ENCODE measurements at places on chromosomes 1 and 21. TPM values are rescaled to one million over a fixed set of nuclear protein-coding genes. Genes with fewer than 3 reads are reported as not detected.

CNIH3 gene
- total RNA-seq = 0.72 TPM

BNIPL gene
- 0.07 TPM for total RNA-seq

ANGEL2 gene
- 14.8 TPM for total RNA-seq

NPR1 gene
- 1.4 TPM for total RNA-seq

RHOC gene
- 367 TPM for total RNA-seq

SLAMF7 gene
- 1.1 TPM for total RNA-seq

VPS26C gene
- 32.1 TPM for total RNA-seq

TNNI3K gene
- not detected for total RNA-seq

AMPD1 gene
- total RNA-seq = not detected

TRIM46 gene
- 1.8 TPM for total RNA-seq

TAL1 gene
- not detected for total RNA-seq

DCST1 gene
- total RNA-seq = not detected

RYR2 gene
- total RNA-seq = 0.13 TPM

CHODL gene
- not detected for total RNA-seq

CENPF gene
- 87.6 TPM for total RNA-seq

HTR6 gene
- total RNA-seq = 0.18 TPM

NTRK1 gene
- total RNA-seq = not detected

CATSPERE gene
- total RNA-seq = 0.18 TPM

SERPINC1 gene
- total RNA-seq = not detected

MIXL1 gene
- not detected for total RNA-seq

OPRD1 gene
- total RNA-seq = 0.08 TPM

CHI3L2 gene
- 0.32 TPM for total RNA-seq

C1orf146 gene
- total RNA-seq = not detected

NUF2 gene
- total RNA-seq = 22.4 TPM

DYRK3 gene
- 9.3 TPM for total RNA-seq

STIL gene
- 10.3 TPM for total RNA-seq

MYBPHL gene
- total RNA-seq = not detected

KRTAP19-1 gene
- not detected for total RNA-seq

E2F2 gene
- 3.3 TPM for total RNA-seq
